Thymus (tissue), 14 donors: ENCODE measurements at places on chromosomes 3 and 15. TPM values are rescaled to one million over a fixed set of nuclear protein-coding genes. Genes with fewer than 3 reads are reported as not detected.

DNA sequence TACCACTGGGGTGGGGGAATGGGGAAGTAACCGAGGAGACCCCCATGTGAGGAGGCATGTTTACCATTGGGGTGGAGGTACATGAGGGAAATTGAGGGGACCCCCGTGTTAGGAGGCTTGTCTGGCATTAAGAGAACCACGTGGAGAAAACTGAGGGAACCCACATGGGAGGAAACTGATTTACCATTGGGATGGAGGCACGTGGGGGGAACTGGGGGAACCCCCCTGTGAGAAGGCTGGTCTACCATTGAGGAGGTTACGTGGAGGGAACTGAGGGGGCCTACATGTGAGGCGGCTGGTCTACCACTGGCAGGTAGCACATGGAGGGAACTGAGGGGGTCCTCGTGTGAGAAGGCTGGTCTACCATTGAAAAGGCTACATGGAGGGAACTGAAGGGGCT is 159.4 kb downstream of the FBLN2 start:
- DNase-seq, result no peak

DNA sequence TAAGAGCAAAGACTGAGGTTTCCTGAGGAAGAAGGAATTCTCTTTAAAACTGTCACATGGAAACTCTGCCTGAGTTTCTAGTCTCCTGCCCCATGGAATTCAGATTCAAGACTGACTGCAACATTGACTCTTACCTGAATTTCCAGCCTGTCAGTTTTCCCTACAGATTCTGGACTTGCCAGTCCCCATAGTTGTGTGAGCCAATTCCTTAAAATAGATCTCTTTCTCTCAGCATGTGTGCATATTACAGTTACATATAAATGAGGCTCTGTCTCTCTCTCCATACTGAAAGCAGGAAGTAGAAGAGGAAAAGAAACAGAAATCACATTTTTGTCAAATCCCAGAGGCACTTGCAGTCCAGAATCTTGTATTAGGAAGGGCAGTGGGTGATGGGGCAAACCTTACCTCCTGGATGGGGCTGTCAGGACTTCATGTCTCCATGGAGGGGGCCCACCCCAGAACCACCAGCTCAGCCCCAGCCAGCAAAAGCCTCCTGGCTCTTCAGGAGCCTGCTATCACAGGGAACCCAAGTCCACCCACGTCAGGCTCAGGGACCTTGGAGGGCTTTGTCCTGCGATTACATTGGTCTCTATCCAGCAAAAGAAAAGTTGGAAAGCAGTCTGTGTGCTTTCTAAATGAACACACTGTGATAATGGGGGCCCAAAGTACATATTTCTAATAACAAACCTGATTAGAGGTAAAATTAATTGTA is 18.8 kb upstream of the GOLGA8J start:
- DNase-seq, result no peak

- DNase-seq, result no peak
These were observed 108.2 kb downstream of the EOMES start for GRCh38 chr3:27613846-27614500.

- DNase-seq, result no peak
These were observed 158.2 kb downstream of the NUP210 start for GRCh38 chr3:13261892-13262291.

- DNase-seq, result peak; percentile 61
These were observed 15.0 kb upstream of the SRP14 start for GRCh38 chr15:40053831-40054604.

DNA sequence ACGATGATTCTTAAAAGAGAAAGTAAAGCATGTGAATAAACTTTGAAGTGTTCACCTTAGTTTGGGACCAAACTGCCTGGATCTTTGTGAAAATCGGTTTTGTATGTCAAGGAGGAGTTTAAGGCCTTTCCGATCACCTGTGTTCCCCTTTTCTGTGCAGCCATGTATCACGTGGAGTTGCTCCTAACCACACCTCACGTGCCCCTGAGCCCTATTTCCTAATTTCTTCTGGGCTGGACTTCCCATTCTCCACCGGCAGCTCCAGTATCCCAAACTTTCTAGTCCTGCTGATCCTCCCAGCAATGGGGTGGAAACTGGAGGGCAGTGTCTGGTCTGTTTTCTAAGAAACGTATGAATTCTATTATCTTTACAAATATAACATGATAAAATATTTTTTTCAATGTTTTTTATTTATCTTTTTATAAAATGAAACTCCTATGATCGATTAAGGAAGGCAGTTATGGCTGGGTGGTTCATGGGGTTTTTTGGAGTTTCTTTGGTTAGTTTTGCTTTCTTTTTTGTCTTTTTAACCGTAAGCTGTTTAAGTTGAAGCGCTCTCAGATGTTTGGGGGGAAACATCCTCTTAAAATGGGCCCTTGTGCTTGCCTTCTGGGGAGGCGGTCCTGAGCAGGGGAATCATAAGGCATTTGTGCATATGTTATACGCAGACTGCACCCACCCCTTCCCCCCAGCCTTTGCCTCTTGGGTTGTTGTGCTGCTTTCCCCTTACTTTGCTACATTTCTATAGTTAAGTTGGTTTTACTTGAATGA is 43.6 kb upstream of the WWTR1 start:
- DNase-seq, result no peak

The TNFAIP8L3 gene
- total RNA-seq, result 0.47 TPM

The WDR72 gene
- 0.28 TPM for total RNA-seq

The C3orf85 gene
- not detected for total RNA-seq

The TMCO5A gene
- total RNA-seq, result not detected

- no peak for DNase-seq
These were observed 24.0 kb upstream of the SPTBN5 start for GRCh38 chr15:41917767-41918430.

DNA sequence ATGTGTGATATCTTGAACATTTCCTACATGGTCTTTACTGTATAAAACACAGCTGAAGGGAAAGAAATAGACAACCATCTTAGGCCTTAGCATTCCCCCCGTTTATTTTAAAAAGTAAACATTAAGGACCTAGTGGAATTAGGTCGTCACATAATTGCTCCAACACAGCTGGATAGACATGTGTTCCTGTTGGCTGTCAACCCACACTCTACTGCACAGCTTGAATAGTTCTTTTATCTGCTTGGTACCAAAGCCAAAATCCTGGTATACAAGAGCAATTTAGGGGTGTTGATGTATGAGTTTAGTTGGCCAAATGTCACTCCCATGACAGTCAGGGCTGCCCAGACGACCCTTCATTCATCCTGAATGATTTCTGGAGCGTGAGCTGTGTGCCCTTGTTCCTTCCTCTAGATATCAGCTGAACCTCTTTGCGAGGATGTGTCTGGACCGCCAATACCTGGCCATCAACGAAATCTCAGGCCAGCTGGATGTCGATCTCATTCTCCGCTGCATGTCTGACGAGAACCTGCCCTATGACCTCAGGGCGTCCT is 179.7 kb downstream of the ITPR1 start:
- DNase-seq, result no peak

DNA sequence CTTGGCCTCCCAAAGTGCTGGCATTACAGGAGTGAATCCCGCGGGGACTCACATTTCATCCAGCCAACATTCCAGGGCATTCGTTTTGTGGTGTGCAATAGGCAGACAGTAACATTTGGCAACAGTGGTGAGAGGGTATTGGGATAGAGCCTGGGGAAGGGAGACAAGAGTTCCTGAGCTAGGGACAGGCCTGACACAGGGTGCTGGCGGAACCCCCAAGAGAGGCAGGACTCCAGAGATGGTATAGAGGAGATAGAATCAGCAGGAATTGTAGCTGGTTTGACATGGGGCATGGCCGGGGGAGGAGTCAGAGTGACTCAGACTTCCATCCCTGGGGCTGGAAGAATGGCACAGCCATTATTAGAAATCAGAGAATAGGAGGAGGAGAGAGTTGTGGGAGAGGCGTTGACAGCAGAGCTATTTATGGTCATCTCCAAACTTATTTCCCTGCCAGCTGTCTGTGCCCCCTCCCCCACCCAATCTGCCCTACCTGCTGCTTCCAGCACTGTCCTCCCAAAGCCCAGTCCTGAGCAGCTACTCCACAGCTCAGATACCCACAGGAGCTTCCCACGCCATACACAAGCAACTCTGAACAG is 4.4 kb upstream of the IDH2 start:
- no peak for DNase-seq

The ACAN gene
- total RNA-seq, result 0.28 TPM

The ZNF621 gene
- total RNA-seq, result 6.4 TPM

The LRTM1 gene
- 0.47 TPM for total RNA-seq

The MCTP2 gene
- 9.3 TPM for total RNA-seq

DNA sequence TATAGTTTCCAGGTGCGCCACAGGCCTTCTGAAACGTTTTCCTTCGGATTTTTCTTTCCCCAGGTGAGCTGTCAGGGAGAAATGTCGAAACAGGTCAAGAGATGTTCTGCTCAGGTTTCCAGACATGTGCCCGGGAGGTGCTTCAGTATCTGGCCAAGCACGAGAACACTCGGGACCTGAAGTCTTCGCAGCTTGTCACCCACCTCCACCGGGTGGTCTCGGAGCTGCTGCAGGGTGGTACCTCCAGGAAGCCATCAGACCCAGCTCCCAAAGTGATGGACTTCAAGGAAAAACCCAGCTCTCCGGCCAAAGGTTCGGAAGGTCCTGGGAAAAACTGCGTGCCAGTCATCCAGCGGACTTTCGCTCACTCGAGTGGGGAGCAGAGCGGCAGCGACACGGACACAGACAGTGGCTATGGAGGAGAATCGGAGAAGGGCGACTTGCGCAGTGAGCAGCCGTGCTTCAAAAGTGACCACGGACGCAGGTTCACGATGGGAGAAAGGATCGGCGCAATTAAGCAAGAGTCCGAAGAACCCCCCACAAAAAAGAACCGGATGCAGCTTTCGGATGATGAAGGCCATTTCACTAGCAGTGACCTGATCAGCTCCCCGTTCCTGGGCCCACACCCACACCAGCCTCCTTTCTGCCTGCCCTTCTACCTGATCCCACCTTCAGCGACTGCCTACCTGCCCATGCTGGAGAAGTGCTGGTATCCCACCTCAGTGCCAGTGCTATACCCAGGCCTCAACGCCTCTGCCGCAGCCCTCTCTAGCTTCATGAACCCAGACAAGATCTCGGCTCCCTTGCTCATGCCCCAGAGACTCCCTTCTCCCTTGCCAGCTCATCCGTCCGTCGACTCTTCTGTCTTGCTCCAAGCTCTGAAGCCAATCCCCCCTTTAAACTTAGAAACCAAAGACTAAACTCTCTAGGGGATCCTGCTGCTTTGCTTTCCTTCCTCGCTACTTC is 3.8 kb downstream of the BHLHE40 start:
- DNase-seq, result no peak

GRCh38 chr3:53137835-53138446 is 7.7 kb upstream of the RFT1 start:
- DNase-seq, result no peak

The ZNF774 gene
- 1.2 TPM for total RNA-seq

- DNase-seq, result no peak
These were observed 283.8 kb downstream of the C3orf38 start for GRCh38 chr3:88433568-88433967.

- no peak for DNase-seq
These were observed 837 bp downstream of the LRRN1 start for GRCh38 chr3:3800080-3800455.

The BTBD1 gene
- total RNA-seq, result 61.1 TPM

The MYLK gene
- total RNA-seq, result 5.4 TPM

The ISLR gene
- total RNA-seq, result 6.9 TPM

GRCh38 chr3:128563439-128563838 is 70.4 kb upstream of the GATA2 start:
- DNase-seq, result no peak

DNA sequence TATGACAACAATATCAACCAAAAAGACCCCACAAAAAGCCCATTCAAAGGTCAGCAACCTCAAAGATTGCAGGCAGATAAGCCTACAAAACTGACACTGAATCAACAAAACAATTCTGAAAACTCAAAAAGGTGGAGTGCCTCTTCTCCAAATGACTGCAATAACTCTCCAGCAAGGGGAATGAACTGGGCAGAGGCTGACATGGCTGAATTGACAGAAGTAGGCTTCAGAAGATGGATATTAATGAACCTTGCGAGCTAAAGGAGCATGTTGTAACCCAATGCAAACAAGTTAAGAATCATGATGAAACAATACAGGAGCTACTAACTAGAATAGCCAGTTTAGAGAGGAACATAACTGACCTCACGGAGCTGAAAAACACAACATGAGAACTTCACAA is 20.4 kb upstream of the SLC25A38 start:
- no peak for DNase-seq

The CBLB gene
- total RNA-seq, result 9.1 TPM

GRCh38 chr3:41092844-41093243 is 106.5 kb upstream of the CTNNB1 start:
- DNase-seq, result no peak

DNA sequence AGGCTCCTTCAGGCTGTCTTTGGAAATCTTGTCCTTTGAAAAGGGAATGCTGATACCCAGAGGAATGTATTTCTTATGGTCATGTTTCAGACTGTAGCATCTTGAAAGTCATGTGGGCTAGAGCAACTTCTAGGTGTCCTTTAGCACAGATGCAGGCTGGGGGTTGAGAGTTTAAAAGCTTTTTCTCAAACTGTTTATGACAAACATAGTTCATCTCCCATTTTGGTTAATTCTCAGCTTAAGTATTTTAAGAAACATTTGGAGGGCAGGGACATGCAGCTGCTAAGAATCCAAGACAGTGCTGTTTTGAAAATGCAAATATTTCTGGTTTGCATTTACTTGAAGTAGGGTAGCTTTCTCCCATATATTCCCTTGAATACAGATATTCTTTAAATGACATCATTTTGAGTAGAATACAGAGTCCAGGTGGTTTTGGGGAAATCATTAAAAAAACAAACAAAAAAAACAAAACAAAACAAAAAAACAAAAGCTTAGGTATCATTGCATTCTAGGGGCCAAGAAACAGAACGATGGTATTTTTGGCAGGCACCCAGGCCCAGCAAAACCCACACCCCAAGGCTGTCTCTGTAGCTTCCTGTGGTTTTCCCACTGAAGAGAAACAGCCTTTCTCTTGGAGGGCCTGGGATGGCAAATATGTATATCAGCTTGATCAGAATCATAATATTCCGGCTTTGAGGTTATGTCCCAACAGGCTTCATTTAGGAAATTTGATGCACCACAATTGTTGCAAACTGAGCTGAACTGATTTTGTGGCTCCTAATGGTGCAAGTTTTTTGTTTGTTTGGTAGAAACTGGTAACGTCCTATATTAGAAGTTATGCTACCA is 120.0 kb downstream of the ATG7 start:
- no peak for DNase-seq

DNA sequence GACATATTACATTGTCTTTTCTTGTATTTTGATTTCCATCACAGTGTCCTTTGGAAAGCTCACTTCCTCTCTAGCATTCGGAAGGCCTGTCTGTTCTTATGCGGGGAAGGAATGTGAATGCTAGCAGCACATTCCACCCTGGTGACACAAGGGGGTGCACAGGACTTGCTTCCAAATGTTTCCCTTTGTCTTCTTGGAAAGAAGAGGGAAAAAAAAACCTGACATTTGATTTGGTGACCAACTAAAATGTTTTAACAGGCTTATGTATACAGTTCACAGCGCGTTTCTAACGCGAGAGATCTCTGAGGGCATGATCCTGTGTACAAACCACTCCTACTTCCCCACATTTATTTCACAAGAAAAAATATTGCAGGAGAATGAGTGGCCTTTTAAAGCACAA is 107.6 kb upstream of the FXR1 start:
- no peak for DNase-seq

The STRA6 gene
- 2.6 TPM for total RNA-seq

The SNX22 gene
- 9.4 TPM for total RNA-seq
